Stimulated activated effector memory CD8-positive, alpha-beta T cell treated with anti-CD3 and anti-CD28 coated beads, Interleukin-12 subunit alpha, Interleukin-12 subunit beta, amount 100 ng/mL, for 72 hours (primary cell): ENCODE measurements at places on chromosomes 5 and 9.

DNA sequence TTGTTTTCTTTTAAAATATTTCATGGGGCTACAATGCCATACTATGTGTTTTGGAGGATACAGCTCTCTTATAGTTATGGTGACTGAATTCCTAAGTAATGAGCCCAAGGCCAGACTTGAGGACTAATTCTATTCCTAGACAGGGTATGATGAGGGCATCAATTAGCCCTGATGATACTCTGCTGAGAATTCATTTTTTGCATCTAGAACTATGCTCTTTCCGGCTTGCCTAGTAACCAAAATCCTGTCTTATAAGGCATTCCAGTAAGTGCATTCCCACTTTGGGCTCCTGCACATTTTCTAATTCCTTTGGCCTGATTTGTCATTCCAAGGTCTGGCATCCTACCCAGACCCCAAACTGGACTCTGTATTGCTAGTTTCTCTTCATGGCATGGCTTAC lies 62.4 kb downstream of the MAT2B start:
- no peak for DNase-seq

- DNase-seq, result no peak
These were observed 457.9 kb upstream of the PTGER4 start for GRCh38 chr5:40221796-40222195.

DNA sequence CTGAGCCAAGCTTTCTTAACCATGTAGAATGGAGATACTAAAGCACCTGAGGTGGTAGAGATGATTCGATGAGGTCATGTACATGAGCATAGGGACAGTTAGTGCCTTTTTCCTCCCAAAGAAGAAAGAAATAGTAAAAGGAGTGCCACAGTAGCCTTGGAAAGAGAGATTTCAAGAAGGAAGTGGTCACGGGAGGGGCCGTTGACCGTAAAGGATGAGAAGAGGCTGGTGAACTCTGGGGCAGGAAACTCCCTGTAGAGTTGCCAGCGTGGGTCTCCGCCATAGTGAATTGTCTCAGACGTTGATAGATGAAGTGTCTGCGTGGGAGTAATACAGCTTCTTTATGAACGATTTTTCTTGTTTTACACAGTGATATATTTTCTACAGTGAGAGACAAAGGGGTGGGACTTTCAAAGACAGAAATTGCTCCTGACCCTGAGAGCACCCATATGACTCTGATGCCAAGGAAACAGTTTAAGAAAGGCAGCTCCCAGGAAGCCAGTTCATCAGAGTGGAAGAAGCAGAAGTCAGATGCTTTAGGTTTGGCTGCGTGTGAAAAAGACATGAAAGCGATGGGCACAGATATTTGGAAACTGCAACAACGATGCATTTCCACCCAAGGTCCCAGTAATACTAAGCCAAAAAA lies 41.3 kb downstream of the UGCG start:
- DNase-seq, result peak; percentile 78

GRCh38 chr5:7422316-7423106 lies 26.6 kb downstream of the ADCY2 start:
- no peak for DNase-seq

GRCh38 chr9:113585085-113585442 lies 121.5 kb downstream of the RGS3 start:
- no peak for DNase-seq

GRCh38 chr5:133707629-133708028 lies 95.3 kb upstream of the FSTL4 start:
- DNase-seq, result no peak

- DNase-seq, result no peak
These were observed 36.9 kb upstream of the CDK20 start for GRCh38 chr9:88011005-88011766.

DNA sequence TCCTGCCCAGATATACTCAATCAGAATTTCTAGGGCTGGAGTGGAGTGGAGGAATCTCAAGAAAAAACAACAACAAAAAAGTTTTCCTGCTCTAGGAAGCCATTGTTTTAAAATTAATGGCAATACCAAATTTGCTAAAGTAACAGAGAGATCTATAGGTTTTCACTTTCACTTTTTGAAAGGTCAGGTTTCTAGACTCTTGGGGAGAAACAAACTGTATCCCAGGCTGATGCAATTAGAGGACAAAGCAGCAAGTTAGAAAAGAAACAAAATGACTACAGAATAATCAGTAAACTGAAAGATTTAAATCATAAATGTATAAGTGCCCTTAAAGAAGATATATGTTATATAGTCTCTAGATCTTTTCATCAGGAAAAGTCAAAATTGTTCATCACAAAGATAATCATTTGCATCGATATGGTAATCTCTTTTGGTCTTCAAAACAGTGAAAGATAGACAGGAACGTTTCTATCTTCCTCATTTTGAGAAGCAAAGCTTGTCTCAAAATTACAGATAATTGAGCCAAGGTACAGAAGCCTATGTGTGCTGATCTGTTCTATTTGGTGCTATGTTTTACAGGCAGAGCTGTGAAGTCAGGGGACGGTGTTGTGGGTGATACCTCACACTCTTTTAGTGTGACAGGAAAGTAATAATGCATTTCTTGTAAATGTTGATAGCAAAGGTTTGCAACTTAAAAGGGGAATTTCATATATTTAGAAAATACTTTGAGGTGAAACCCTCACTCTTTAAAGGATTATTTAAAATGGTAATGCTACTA lies 1746.6 kb upstream of the C9orf72 start:
- no peak for DNase-seq

DNA sequence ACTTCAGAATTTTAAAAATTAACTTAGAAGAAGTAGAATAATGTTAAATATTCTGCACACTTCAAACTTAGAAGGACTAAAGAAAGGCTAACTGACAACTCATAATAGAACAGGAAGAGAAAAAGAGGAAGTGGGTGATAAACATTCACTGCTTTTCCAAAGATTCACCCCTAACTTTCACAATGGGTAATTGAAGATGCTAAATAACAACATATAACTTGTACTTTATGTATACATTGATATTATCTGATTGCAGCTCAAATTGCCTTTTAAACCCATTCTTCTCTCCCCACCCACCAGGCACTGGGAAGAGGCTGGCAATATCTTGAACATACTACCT lies 376.6 kb downstream of the EFNA5 start:
- DNase-seq, result no peak

- DNase-seq, result no peak
These were observed 40.9 kb downstream of the NACC2 start for GRCh38 chr9:136054146-136054545.

- DNase-seq, result no peak
These were observed 8.4 kb upstream of the RUSC2 start for GRCh38 chr9:35481347-35481975.

GRCh38 chr5:159951387-159951786 lies 35.1 kb downstream of the ADRA1B start:
- no peak for DNase-seq

GRCh38 chr5:90876366-90876765 lies 317.8 kb downstream of the ADGRV1 start:
- no peak for DNase-seq
